ENCODE measurements at places on chromosomes 12 and 14.

DNA sequence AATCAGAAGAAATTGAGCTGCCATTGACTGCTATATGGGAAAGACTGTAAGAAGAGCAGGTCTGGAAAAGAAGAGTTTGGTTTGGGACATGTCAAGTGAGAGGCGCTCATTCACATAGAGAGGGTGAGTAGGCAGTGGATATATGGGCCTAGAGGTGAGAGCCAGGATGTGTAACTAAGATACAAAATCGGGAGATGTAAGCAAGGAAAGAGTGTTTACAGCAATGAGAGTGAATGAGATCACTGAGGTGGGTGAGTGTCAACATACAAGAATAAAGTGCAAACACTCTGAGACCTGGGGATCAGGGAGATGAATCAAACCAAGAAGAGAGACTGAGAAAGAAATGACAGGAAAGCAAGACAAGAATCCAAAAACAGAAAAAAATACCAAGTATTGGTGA lies 58.0 kb upstream of the RTRAF start:
- no peak for DNase-seq

- no peak for DNase-seq
These were observed 339.8 kb downstream of the EMP1 start for GRCh38 chr12:13536219-13536910.

DNA sequence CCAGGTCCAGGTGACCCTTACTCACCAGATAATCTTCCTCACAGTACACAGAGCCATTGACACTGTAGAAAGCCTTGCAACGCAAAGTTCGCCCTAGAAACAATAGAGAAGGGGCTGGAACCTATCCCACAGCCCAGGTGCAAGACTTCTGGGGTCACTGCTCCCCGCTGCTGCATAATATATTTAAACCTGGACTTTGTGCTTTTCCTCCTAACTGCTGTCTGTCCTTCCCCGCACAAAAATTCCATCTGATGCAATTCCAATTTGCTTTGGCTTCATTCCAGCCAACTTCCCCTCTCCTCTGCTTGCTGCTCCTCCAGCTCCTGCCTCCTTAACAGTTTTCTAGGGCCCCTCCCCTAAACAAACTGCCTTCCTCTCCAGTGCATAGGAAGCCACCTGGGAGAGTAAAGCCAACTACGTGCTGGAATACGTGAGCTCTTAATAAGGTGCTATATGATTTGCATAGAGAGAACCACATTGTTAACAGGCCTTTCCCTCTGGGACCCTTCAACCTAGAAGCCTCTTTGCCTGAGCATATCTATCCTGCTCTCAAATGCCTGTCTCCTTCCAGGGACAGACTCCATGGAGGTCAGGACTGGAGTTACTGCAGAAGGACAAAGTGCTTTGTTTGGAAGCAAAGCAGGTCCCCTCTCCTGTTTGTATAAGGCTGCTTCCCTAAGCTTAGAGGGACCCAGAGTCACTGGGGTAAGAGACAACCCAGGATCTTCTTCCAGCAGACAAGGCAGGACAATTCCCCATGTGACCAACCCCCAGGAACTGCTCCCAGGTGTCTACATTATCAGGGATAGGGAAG lies 5.5 kb downstream of the AJUBA start:
- no peak for DNase-seq

GRCh38 chr12:120399531-120399930 lies 30.6 kb upstream of the MSI1 start:
- no peak for DNase-seq

- no peak for DNase-seq
These were observed 70.7 kb upstream of the SSTR1 start for GRCh38 chr14:38137005-38137404.

DNA sequence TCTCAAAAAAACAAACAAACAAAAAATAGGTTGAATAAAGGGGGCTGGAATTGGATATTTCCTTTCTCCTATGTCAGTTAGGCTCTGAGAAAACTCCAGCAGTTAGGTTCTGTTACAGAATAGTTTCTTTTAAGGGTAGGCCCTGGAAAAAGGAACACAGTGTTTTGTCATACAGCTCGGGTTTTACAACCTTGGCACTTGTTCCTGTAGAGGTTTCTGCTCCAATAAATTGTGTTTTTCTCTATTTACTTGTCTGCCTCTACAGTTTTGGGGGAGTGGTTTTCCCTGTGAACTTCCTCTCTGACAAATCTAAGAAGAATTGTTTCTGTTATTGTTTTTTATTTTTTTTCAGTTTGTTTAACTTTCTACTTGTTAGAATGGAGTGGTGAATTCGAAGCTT lies 167.6 kb downstream of the ACSS3 start:
- no peak for DNase-seq

GRCh38 chr14:41782511-41782910 lies 175.8 kb downstream of the LRFN5 start:
- DNase-seq, result no peak

DNA sequence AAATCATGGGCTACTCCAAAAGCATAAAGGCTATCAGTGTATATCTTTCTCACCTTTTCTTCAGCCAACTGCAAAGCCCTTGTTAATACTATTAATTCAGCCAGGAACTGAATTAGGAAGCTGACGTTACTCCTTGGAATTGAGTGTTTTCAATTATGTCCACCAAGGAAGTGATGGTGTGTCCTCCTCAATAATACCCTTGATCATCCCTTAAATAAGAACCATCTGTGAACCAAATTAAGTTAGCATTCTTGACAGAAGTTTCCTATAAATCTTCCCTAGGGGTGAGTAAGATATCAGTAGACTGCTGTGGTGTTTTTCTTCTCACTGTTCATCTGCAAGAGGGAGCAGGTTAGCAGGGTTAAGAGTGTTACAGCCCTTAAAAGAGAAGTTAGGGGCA lies 252.3 kb upstream of the AVPR1A start:
- no peak for DNase-seq

- DNase-seq, result peak; percentile 46
These were observed 29.2 kb upstream of the FOS start for GRCh38 chr14:75249251-75249957.

DNA sequence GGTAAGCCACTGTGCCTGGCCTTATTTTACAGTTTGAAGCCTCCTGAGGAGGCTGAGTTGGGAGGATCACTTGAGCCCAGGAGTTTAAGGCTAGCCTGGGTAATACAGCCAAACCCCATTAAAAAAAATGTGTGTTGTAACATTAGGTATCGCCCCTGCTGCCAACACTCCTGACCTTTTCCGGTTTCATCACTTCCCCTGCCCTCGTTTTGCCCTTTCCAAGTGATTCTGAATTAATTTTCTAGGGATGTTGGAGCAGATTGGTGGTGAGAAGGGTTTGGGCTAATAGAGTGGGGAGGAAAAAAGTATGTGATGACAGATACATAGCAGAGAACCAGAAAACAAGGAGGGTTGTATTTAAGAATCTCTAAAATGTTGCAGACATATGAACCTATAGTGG lies 25.6 kb upstream of the C12orf71 start:
- no peak for DNase-seq

DNA sequence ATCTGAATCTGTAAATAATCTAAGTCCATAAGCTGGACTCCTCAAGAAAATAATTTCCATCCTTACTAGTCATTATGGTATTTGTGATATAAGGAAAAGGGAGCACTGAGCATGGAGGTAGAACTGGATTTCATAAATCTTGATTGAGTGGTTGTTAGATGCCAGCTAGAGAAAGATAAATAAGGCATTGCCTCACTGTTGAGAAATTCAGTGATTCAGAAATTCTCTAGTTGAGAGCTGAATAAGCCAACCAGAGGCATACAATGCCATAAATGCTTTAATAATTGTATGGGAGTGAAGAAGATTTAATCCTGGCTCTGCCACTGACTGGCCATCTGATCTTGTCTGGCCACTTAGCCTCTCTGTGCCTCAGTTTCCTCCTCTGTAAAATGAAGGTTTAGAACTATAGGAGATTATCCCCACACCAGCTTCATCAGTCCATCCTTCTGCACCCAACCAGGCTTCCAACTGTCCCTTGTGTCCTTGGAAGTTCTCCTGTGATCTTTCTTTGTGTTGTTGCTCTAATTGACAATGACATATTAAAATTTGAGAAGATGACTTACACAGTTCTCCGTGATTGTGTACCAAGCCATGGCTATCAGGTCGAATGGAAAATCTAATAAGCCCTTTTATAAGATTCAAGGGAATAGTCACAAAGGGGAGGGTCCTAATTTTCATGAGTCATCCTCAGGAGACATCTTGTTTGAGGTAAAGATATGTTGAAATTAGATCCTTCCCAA lies 394.3 kb downstream of the EGLN3 start:
- no peak for DNase-seq

DNA sequence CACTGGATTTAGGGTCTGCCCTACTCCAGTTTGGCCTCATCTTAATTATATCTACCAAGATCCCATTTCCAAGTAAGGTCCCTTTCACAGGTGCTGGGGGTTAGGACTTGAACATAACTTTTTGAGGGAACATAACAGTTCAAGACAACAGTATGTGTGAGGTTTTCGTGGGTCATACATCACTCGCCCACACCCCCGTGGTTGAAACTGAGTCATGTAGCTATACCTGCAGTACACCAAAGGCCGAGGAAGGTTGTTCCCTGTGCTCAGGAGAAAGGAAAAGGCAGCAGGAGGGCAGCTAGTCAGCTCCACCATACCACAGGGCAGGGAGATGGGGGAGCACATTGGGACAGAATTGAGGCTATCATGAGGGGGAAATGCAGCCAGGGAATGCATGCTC lies 167.0 kb downstream of the PPM1H start:
- DNase-seq, result no peak

DNA sequence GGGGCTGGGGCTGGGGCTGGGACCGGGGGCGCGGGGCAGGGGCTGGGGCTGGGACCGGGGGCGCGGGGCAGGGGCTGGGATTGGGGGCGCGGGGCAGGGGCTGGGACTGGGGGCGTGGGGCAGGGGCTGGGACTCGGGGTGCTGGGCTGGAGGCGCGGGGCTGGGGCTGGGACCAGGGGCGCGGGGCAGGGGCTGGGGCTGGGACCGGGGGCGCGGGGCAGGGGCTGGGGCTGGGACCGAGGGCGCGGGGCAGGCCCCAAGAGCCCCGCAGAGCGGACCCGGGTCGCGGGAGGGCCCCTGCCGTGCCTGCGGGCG lies 452 bp downstream of the P2RX2 start:
- DNase-seq, result no peak

GRCh38 chr14:38410442-38410841 lies 154.5 kb upstream of the CLEC14A start:
- no peak for DNase-seq

DNA sequence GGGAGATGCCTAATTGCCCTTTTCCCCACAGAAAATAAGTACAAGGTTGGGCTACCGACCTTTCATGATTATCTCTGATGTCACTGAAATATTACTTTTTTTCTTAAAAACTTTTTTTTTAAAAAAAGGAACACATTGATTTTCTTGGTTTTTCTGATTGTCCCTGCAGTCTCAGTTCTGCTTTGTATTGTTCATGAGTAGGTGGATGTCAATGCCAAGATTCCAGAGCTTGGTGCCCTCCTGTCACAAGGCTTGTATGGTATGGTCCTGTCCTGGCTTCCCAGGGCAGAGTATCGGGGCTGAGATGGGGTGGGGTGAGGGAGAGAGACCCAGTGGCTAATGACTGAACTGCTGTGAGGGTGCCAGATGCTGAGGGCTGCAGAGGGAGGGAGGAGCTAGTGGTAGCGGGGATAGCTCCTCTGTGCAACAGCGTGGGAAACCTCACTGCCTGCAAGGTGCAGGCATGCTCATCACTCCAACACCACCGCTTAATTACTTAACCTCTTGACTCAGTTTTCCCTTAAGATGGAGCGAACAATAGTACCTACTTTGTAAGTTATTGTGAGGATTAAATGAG lies 4.4 kb upstream of the CTDSP2 start:
- peak; percentile 66 for DNase-seq

DNA sequence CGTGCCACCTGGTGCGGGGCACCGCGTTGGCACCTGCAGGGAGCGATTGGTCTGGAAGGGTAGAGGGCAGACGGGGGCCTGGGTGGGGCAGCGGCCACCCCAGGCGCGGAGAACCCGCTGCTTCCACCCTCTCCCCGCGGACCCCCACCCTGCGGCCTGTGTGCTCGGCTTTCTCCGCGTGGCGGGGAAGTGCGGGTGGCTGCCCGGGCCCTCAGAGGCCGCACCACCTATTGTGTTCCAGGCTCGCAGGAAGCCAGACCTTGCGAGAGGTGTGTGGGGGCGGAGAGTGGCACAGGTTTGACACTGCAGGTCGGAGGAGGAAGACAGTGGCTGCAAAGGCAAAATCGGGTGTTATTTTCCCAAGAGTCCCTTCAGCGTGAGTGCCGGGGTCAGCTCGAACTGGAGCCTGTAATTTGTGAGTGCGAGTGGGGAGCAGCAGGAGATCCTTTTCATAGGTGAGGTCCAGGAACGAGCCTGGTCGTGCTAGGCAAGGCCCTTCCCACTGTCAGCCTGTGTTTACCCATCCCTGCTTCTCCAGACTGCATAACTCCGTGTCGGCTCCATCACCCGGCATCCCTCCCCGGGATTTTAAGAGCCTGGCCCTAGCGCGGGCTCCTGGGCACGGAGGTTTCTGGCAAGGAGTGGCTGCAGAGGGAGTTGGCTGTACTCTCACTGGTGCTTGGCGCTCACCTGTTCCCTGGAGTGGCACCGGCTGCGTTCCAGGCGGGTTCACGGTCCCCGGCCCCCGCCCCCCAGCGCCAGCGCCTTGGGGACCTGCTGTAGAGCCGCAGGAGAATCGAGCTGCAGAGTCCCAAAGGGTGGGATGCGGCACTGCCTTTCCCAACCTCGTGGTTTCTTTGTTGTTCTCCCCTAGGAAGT lies 935 bp downstream of the TBC1D30 start:
- DNase-seq, result peak; percentile 46

GRCh38 chr12:6090803-6091202 lies 33.7 kb downstream of the VWF start:
- no peak for DNase-seq

DNA sequence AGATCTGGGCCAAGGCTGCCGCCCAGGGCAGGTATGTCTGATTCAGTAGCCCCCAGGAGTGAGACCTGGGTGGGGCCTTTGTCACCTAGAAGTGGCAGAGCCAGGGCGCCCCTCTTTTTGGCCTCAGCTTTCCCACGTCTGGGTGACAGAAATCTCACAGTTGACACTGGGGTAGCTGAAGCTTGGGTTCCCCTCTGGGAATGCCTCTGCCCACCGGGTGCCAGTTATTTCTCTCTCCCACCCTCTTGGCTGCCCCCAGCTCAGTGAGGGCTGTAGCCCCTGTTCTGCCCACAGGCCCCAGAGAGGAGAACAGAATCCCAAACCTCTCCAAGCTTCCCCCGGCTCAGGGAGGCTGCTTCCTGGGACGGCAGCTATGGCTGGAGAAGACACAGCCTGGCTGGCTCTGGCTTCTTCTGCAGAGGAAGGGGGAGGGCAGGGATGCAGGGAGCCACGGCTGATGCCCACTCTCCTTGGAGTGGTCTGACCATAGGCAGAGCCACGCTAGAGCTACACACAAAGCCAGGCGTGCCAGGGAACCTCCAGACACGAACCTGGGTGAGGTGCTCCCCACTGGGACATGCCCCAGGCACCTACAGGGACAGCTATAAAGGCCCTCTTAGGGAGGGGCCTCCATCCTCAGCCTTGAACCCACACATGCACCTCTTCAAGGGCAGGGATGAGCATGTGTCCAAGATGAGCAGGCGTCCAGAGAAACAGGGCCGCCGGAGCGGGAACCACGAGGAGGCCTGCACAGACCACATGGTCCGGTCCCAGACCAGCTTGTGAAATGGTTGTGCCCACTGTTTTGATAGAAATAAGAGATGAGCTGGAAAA lies 51.7 kb downstream of the BEGAIN start:
- DNase-seq, result peak; percentile 17

GRCh38 chr12:98332642-98333041 lies 182.7 kb upstream of the TMPO start:
- DNase-seq, result no peak

Measured in H9 (cell line).